ENCODE measurements at places on chromosomes 1 and 21. TPM values are rescaled to one million over a fixed set of nuclear protein-coding genes. Genes with fewer than 3 reads are reported as not detected.
A peak's percentile ranks its signal among the peaks of the same experiment; 100 is the strongest.

DNA sequence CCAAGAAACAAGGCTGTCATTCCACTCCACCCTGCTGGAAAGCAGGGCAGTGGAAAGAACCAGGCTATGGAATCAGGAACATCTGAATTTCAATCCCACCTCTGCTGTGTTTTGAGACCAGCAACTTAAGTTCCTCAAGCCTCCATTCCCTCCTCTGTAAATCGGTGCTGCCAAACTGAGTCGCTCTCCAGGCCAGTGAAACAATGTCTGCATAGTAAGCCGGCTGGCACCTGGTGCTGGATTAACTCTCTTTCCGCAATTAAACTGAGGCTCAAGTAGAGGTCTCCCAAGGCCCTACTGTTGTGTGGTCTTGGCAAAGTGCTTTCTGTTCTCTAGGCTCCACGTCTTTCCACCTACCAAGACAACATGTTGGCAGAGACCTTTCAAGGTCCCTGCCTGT is 65.3 kb downstream of the SSBP3 start:
- peaks cover 12% of the 10 kb centered on the region for H3K4me1 ChIP-seq
- no peaks in the 10 kb centered on the region for H3K36me3 ChIP-seq
- no peak overlapping the region for H3K4me3 ChIP-seq

- H3K36me3 ChIP-seq = no peaks in the 10 kb centered on the region
- H3K4me3 ChIP-seq = no peak overlapping the region
- peaks cover 14% of the 10 kb centered on the region for H3K4me1 ChIP-seq
- no peak overlapping the region for H3K27ac ChIP-seq
- no peak for DNase-seq
Observed at GRCh38 chr1:228939881-228940392, 204.7 kb downstream of the RHOU start.

GRCh38 chr1:188355082-188355481 is 1526.3 kb downstream of the PLA2G4A start:
- no peak overlapping the region for H3K4me3 ChIP-seq
- no peaks in the 10 kb centered on the region for H3K27me3 ChIP-seq
- no peaks in the 10 kb centered on the region for H3K36me3 ChIP-seq
- DNase-seq = no peak
- H3K4me1 ChIP-seq = no peaks in the 10 kb centered on the region
- H3K27ac ChIP-seq = no peak overlapping the region

DNA sequence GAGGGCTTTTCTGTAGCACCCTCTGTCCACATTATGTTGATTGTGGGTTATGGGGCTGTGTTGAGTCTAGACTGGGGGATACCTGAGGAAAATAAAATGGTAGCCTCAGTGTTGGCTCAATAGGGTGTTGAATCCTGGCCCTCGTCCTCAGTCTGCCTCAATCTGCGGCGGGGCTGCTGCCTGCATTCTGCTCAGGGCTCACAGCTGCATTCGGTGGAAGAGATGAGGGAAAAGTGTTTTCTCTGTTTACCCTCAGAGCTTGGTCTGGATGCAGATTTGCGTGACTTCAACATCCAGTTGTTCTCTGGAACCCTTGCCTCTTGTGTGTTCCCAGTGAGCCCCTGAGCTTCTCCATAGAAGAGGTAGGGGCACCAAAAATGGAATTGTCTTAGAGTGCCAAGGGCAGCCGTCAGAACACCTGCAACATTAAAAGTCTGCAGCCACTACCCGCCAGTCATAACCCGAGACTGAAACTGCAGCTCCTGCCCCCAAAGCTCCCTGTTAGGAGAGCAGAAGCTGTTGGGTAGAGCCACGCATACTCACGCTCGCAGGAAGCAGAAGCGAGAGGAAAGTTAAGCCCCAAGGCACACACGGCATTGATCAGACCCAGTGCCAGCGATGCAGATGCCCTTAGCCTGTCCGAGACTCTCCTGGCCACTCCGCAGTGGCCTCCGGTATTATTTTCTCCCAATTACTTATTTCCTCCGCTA is 215.3 kb upstream of the C1orf174 start:
- H3K4me3 ChIP-seq = no peak overlapping the region
- no peak overlapping the region for H3K27ac ChIP-seq
- H3K36me3 ChIP-seq = no peaks in the 10 kb centered on the region
- no peak for DNase-seq

DNA sequence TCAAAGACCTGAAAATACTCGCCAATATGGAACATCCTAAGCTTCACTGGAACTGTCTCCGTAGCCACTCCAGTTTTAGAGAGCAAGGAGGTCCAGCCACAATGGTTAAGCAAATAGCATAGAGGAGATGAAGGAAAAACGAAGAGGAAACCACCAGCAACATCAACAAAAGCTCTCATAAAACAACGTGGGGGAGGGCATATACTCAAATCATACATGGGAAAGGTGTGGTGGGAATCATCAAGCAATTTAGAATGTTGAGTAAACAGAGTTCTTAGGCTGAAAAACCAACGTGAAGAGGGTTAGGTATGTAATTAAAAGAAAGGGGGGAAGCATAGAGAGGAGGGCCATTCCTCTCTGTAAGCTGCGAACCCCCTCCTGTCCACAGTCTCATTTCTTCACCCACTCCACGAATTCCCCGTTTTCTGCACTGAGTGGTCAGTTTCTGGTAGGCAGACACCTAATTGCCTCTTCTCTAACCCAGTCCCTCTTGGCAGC is 1.0 kb downstream of the TMEM59 start:
- no peaks in the 10 kb centered on the region for H3K27me3 ChIP-seq
- H3K4me1 ChIP-seq = peaks cover 20% of the 10 kb centered on the region
- no peaks in the 10 kb centered on the region for H3K36me3 ChIP-seq
- peak overlapping the region; percentile 97 for H3K4me3 ChIP-seq
- H3K27ac ChIP-seq = peak overlapping the region; percentile 98

DNA sequence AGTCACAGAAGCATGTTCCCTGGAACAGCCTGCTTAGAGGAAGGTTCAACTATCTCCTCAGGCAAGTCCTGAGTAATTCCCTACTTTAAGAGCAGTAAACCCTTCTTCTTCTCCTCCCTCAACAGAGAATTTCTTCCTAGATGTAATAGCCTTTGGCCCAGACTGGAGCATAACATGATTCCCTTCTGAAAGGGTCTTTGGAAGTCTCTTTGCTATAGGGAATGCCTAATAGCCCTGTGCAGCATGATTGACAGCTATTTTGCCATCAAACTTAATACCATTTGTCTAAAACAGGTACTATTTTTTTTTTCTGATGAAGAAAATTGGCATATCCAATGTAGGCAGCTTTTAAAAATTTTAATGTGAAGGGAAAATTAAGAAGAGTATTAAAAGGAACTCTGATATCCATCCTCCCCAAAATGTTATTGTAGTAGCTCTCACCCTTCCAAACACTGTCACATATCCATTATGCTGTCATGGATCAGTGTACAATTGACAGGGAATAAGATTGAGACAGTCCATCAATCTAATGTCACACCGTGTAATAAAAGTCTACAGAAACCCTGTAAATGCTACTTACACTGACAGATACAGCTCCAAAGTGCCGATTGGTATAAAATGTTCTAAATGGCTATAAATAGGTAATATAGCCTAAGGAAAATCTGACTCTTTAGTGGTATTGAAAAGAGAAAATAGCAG is 884.6 kb downstream of the TTLL7 start:
- no peak overlapping the region for H3K27ac ChIP-seq
- no peaks in the 10 kb centered on the region for H3K4me1 ChIP-seq
- H3K4me3 ChIP-seq = no peak overlapping the region
- H3K27me3 ChIP-seq = no peaks in the 10 kb centered on the region
- no peaks in the 10 kb centered on the region for H3K36me3 ChIP-seq

- H3K27ac ChIP-seq = no peak overlapping the region
- H3K27me3 ChIP-seq = no peaks in the 10 kb centered on the region
- H3K4me1 ChIP-seq = no peaks in the 10 kb centered on the region
- no peaks in the 10 kb centered on the region for H3K36me3 ChIP-seq
- no peak for DNase-seq
- no peak overlapping the region for H3K4me3 ChIP-seq
Observed at GRCh38 chr1:244174922-244175521, 123.9 kb downstream of the ZBTB18 start.

GRCh38 chr1:198774421-198774820 is 135.6 kb downstream of the PTPRC start:
- H3K4me3 ChIP-seq = no peak overlapping the region
- no peaks in the 10 kb centered on the region for H3K36me3 ChIP-seq

DNA sequence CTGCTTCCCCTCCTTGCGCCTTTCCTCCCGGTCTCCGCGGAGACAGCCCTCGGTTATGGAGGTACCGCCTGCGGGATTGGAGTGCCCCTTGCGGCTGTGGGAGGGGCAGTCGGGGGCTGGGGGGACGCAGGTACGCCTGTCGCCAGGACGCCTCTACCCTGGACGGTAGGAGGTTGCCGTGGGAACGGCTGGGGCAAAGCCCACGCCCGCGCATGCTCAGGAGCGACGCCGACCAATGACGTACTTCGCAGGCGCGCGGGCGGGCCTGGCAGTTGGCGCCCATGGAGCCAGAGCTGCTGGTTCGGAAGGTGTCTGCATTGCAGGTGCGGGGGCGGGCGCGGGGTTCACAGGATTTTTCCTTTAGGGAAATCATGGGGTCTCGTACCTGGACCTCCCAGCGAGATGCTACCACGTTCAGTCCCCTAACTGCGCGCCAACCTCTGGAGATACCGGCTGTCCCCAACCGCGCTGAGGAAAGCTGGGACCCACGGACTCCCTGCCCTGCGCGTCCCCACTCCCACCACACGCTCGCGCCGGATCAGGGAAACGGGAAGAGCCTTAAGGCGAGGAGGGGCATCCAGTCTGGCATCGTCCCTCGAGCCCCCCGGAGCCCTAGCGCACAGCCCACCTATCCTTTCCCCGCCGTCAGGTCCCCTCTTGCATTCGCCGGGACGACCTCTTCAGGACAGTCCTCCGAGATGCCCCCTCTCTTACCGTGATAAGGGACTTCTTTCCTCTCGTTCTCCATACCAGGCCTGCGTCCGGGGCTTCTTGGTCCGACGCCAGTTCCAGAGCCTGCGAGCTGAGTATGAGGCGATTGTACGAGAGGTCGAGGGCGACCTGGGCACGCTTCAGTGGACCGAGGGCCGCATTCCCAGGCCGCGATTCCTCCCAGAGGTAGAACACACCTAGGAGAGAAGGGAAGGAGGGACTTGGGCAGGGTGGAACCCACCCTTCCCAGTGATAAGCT is at the start of gene IQCC:
TSS of gene IQCC (plus strand) at position 271 of the 970 bp plus-strand sequence. CDS start at position 282, 11 bp downstream.
- H3K27me3 ChIP-seq = no peaks in the 10 kb centered on the region
- no peaks in the 10 kb centered on the region for H3K36me3 ChIP-seq
- peak; percentile 85 for DNase-seq
- peak within 1 kb of the TSS; percentile 55 for H3K4me3 ChIP-seq

DNA sequence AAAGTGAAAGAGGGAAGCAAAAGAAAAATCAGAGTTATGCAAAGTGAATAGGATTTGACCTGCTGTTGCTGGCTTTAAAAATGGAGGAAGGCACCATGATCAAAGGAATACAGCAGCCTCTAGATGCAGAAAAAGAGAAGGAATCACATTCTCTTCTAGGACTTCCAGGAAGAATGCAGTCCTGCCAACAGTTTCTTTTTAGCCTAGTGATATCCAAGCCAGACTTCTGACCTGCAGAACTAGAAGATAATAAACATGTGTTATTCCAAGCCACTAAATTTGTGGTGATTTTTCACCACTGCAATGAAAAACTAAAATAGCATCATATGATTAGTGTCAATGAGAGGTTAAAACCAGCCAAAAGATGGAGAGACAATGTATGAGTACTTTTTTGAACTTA is 101.9 kb upstream of the ADAMTS5 start:
- no peak overlapping the region for H3K4me3 ChIP-seq
- no peaks in the 10 kb centered on the region for H3K36me3 ChIP-seq
- no peak overlapping the region for H3K27ac ChIP-seq
- no peaks in the 10 kb centered on the region for H3K27me3 ChIP-seq

GRCh38 chr1:15100880-15101760 is 52.4 kb upstream of the TMEM51 start:
- H3K27me3 ChIP-seq = no peaks in the 10 kb centered on the region
- no peak overlapping the region for H3K4me3 ChIP-seq
- no peaks in the 10 kb centered on the region for H3K36me3 ChIP-seq
- DNase-seq = no peak
- H3K4me1 ChIP-seq = no peaks in the 10 kb centered on the region

- H3K27me3 ChIP-seq = no peaks in the 10 kb centered on the region
- no peak overlapping the region for H3K27ac ChIP-seq
- no peak for DNase-seq
- no peak overlapping the region for H3K4me3 ChIP-seq
Observed at GRCh38 chr1:231629132-231629531, 2.5 kb downstream of the DISC1 start.

- H3K27me3 ChIP-seq = no peaks in the 10 kb centered on the region
- peaks cover 21% of the 10 kb centered on the region for H3K4me1 ChIP-seq
- H3K27ac ChIP-seq = peak overlapping the region; percentile 89
- H3K36me3 ChIP-seq = no peaks in the 10 kb centered on the region
- DNase-seq = peak; percentile 95
Observed at GRCh38 chr1:206634365-206635079, 814 bp upstream of the DYRK3 start.

- no peaks in the 10 kb centered on the region for H3K27me3 ChIP-seq
- H3K27ac ChIP-seq = no peak overlapping the region
- H3K36me3 ChIP-seq = peaks cover 28% of the 10 kb centered on the region
- no peak overlapping the region for H3K4me3 ChIP-seq
Observed at GRCh38 chr1:204574865-204575163, 58.6 kb downstream of the MDM4 start.

DNA sequence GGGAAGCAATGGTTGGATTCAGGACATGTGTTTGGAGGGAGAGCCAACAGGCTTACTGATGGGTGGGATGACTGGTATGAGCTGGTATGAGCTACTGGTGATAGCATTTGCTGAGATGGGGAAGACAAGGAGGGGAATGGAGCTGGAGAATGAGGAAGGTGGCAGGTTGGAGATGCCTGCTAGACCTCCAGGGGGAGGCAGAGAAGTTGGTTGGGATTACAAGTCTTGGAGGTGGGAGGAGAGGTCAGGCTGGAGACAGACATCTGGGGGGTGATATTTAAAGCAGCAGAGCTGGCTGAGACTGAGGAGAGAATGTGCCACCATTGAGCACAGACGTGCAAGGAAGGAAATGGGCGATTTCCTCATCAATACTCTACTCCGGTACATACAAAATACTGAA is 31.8 kb upstream of the ENO1 start:
- H3K4me3 ChIP-seq = no peak overlapping the region
- peaks cover 17% of the 10 kb centered on the region for H3K4me1 ChIP-seq
- H3K27ac ChIP-seq = no peak overlapping the region
- H3K27me3 ChIP-seq = no peaks in the 10 kb centered on the region
- DNase-seq = no peak

Gene S100A2
- 25.9 TPM for total RNA-seq

Gene SPATA1
- total RNA-seq = 1.3 TPM

Gene SH2D1B
- 1.2 TPM for total RNA-seq

Gene UQCRH
- 193 TPM for total RNA-seq

Gene PLEKHA6
- 14.0 TPM for total RNA-seq

Gene RGS13
- 1.4 TPM for total RNA-seq

Gene KAZN
- total RNA-seq = 11.1 TPM

Gene LRRC71
- 0.38 TPM for total RNA-seq

Gene RALGPS2
- total RNA-seq = 9.0 TPM

Gene HES3
- not detected for total RNA-seq

Gene RGS5
- 98.0 TPM for total RNA-seq

Gene KRTAP7-1
- not detected for total RNA-seq

Gene RNU1-4
- 2,748 TPM for total RNA-seq

Gene SMCP
- not detected for total RNA-seq

Gene TIAM1
- total RNA-seq = 12.5 TPM

Gene PATJ
- 42.4 TPM for total RNA-seq

All from left lung (tissue), 14 donors.